Activated CD8-positive, alpha-beta memory T cell treated with anti-CD3 and anti-CD28 coated beads, Interleukin-2, amount 50 U/mL, for 4 hours (primary cell): ENCODE measurements at places on chromosomes 4 and X.
A peak's percentile ranks its signal among the peaks of the same experiment; 100 is the strongest.

DNA sequence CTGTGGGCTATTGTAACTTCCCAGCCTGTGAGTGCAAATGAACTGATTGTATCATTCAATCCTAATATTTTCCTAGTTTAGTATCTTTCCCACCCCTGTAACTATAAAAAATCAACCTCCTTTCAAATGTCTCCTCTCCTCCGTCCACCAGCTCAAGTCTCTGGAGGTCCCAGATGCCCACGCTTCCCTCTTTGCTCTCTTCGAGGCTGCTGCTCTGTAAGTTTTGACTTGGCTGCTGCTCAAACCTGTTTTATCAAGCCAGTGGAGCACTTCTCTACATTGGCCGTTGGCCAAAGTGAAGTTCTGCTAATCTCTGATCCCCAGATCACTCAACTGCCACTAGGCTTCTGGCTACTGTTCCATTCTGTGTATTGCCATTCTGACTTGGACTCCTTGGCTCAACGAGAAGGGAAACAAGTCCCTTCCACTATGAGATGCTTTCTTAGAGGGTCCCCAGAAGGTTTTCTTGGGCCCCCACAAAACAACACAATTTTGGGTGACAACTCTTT lies 60.7 kb upstream of the RAPGEF2 start:
- no peak for DNase-seq

DNA sequence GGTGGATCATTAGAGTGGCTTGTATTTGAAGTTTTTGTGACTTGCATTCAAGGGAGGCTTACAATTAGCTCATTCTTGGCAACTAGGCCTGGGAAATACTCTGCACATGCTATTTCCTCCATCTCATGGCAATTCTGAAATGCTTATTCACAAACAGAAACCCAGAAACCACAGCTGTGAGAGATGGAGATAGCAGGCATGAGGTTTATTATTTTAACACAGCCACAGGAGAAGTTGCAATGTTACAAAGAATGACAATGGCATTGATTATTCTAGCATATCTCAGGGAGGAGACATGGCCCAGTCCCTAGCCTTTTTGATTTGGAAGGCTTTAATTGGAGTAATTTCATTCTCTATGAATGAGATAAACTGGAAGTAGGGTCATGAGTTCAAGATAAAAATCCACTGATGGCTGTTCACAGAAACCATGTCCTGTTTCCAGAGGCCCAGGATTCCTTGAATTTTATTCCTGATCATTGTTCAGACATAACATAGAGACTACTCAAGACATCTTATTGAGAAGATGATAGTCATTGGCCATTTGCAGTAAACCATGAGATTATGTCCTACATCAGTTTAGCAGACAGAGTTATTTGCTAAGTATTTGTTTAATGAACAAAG lies 123.9 kb downstream of the MID1 start:
- no peak for DNase-seq

DNA sequence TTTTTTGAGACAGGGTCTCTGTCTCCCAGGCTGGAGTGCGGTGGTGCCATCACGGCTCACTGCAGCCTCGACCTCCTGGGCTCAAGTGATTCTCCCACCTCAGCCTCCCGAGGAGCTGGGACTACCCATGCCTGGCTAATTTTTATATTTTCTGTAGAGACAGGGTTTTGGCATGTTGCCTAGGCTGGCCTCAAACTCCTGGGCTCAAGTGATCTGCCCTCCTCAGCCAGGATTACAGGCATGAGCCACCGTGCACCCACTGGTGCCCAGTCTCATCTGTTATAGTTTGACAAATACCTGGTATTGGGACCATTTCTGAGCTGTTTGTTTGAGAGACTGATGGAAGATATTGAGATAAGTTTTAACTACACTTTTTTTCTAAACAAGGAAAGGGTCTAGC lies 57.5 kb upstream of the SMIM10 start:
- DNase-seq, result no peak

GRCh38 chrX:112081781-112082652 lies 559 bp downstream of the TRPC5 start:
- DNase-seq, result no peak

DNA sequence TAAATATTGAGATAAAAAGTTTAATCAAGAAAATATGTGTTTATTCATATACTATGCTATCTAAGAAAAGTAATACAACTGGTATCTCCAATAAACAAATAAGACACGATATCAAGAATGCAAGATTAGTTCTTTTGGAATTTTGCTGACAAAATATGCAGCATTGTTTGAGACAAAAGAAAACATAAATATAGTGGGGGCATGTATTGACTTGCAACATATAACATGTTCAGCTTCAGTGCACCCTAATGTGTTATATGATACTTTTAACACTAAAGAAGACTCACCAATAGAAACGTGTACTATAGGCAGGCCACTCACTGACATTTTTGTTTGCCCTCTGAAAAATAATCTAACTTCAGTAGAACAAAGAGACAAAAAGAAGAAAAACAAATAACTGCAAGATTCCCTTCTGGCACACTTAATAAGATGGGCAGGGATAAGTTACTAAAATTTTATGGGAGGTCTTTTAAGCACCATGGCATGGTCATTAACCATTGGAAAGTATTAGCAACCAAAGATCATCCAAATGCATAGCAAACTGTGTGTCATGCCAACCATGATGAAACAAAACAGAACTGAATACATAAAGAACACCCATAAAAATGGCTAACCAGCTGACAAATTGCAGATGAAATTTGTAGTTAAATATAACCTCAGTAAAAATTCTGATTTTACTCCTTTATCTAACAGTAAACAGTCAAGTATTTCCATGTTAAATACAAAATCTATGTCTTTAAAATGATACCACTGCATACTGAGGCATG lies 447.9 kb upstream of the FAM241A start:
- DNase-seq, result no peak

GRCh38 chr4:41452484-41453225 lies 85.3 kb upstream of the LIMCH1 start:
- no peak for DNase-seq

DNA sequence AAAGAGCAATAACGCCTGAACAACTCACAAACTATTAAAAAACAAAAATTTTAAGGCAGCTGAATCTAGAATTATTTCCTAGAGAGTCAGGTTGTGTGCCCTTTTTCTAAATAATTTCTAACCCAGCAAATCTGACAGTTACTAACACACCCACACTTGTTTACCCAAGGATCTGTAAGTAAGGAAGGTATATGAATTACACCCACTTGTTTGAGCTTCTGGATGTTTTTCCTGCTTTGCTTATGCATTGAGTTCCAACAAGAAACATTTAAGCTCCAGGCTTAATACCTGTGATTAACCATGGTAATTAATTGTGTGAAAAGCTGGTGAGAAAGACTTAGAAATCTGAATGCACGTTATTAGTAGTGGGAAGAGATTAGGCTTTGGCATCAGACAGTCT lies 1.5 kb downstream of the NIPAL1 start:
- no peak for DNase-seq

DNA sequence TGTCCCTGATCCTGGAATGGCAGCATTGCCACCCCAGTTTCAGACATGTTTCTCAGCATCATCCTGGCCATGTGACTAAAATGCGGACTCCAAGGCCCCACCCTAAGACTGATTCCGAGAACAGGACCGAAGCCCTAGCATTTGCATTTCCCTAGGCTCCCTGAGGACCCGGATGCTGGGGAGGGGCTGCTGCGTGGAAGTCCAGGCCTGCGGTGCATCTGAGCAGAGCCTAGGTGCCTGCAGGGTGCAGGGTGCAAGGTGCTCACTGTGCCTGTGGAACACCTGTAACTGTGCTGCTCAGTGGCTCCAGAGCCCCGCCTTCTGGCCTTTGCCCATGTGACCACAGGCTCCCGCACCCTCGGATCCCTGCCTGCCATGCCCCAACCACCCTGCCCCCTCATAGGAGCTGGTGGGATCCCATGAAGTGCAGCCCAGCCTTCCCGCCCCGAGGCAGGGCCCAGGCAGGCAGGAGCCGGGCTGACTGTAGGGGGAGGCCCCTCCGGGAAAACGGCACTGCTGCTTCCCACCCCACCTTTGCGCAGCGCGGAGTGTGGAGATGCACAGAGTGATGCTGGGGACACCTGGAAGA lies 14.9 kb downstream of the PNMA6F start:
- no peak for DNase-seq

DNA sequence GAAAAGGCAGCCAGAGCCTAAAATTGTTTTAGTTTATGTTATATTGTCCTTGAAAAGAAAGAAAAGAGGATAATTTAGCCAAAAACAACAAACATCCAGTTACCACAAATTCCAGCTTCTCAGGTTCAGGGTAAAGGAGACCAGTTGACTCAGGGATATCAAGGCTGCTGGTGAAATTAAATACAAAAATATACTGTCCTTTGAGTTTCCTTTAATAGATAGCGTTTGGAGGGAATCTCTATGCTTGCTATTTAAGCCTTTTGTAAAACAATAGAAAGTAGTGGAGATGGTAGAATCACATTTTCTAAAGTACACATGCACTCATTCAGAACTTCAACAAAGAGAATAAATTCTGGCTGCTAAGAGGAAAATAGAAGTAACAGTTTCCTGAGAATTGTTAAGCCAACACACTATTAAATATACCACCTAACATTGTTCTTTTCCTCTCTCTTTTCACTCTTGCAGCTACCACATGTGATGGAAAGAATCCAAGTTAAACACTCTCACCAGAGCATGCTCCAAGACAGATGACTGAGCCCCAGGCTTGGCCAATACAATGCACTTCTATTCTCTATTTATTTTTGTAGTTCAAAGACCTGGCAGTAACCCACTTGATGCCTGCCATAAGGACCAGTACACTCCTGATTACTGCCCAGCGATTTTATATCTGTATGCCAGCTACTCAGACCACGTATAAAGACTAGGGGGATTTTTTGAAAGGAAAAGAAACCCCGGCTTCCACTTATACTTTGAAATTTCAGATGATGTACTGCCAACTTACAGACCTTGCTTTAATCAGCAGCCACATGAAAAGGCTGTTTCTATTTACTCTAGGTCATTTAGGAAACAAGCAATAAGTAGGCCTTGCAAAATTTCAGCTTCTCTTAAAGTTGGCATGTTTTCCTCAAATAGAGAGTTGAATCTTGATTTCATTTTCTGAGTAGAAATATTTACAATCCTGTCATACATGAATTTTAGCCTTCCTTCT lies 756.9 kb downstream of the FAT4 start:
- no peak for DNase-seq

DNA sequence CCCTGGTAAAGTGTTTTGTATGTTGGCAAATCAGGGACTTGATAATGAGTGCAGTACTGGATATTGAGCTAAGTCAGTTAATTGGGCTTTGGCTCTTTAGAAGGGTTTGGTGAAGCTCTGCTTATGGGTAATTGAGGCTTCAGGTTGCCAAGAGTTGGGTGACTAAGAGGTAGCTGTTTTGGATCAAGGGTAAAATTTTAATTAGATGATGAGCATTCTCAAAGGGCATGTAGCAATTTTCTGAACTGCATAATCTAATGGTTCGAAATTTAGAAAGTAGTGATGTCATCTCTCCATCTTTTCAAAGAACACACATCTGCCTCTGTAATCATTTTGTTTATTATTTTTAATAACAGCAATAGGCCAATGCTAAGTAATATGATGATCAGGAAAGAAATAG lies 5.5 kb upstream of the TRIM2 start:
- no peak for DNase-seq

GRCh38 chr4:130393231-130393630 lies 1297.3 kb downstream of the C4orf33 start:
- no peak for DNase-seq

DNA sequence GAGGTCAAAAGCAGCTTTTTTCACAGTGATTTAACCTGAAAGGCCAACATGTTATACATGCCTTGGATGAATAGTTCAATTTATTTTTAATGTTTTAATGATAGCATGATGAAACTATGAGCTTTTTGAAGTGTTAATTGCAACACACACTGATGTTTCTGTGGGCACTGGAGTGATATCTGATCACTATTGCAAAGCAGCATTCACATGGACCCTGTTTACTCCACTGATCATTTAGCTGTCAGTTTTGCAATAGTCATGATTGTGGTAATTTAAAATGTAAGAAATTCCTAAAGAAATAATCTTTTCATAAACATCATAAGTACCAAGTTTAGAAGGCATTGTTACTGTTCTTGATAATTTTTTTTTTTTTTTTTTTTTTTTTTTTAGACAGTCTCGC lies 74.1 kb downstream of the ARSJ start:
- DNase-seq, result no peak

- DNase-seq, result peak; percentile 42
These were observed 12.5 kb downstream of the OGT start for GRCh38 chrX:71545364-71545763.

DNA sequence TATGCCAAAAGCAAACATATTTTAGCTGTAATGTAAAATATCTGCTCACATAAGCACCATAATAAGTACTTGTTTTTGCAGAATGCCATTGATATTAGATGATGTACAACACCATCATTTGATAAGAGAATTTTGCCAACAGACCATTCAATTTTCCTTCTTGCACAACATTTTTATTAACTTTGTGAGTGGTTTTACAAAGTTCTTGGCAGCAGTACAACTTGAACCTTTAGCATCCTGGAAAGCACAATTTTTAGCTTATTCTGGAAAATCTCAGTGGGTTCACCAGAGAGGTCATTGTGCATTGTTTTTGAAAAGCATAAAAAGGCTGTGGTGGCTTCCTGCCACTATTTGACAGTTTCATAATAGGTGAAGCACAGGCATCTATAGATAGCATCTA lies 26.4 kb upstream of the REPS2 start:
- DNase-seq, result no peak

DNA sequence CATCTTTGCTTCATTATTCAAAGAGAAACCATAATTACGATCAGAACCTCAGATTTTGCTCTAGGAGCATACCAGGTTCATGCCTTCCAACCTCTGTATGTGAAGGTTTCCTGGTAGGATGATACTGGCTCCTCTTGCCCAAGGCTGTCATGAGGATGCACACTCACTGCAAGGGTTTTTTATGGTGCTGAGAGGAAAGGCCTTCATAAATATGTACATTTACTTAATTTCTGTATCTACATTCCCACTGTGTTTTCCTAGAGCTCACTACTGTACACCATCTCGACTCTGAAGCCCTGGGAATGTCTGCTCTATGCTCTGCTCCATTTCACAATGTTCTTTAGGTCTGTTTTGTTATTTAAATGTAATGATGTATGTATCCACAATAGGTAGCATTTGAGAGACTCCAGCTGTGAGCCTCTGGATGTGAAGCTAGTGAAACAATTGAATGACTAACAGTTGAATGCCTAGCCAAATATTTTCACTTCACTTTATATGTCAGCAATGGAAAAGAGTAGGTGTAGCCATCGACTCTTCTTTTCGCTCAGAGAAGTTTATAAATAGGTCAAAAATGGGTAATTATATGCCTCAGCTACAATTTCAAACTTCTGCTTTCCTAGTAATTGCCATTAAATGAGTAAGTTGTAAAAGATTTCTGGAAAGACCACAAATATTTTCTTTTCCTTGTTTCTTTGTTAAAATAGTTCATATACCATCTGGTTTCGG lies 228.0 kb downstream of the PALLD start:
- no peak for DNase-seq

GRCh38 chrX:11462648-11463047 lies 169.4 kb downstream of the AMELX start:
- DNase-seq, result no peak

- no peak for DNase-seq
These were observed 14.3 kb downstream of the PCDH19 start for GRCh38 chrX:100395781-100396180.
